ENCODE measurements at places on chromosomes 4 and X.

DNA sequence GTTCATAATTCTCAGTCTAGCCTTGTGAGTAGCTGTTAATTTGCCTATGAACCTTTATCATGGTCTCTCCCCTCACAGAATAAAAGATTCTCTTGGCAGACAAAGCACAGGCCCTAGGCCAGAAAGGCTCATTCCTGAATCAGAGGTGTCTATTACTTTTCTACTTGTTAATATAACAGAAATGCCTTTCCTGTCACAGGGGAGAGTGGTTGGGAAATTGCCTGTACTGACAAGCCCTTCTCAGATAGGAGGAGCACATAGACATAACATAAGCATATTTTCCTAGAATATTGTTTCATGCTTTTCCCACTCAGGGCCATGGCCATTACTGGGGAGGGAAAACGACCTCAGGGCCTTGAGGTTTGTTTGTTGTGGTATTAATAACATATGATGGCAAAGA is 308.3 kb downstream of the BMPR1B start:
- no peak for DNase-seq

GRCh38 chr4:74441744-74442143 is 3.2 kb upstream of the AREG start:
- DNase-seq, result no peak

DNA sequence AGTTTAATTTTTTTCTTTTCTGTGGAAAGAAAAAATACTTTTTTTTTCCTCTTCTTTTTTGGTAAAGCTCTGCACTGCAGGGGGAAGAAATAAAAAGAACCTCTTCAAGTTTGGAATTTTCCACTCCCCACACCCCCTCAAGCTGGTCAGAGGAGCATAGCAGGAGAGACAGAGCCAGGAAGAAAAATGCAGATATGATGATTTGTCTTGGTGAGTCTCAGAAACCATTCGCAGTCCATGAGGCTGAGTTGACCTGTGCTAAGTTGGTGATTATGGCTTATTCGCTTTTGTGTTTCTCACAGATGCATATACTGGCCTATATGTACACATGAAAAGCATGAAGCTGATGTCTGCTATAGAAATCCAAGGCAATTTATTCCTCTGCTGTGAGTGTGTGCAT is 205.9 kb downstream of the LDB2 start:
- no peak for DNase-seq

DNA sequence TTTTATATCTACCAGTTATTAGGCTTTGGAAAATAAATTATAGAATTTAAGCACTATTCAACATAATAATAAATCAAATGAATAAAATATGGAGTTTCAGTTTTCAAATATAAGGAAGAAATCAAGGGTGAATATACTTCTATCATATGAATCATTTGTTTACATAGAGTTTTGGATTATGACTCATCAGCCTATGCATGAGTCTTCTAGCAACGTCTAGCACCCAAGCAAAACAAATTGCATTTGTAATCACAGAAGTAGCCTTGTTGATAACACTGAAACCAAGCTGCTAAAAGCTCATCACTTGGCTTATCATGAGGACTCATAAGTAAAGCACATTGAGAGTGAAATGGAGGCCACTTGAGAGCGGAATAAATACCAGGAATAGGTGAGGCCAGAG is 434.6 kb downstream of the PCDH11X start:
- DNase-seq, result no peak

- DNase-seq, result no peak
These were observed 7.7 kb downstream of the OCIAD2 start for GRCh38 chr4:48898733-48899431.

GRCh38 chr4:148044912-148045352 is 313.0 kb downstream of the ARHGAP10 start:
- DNase-seq, result no peak

DNA sequence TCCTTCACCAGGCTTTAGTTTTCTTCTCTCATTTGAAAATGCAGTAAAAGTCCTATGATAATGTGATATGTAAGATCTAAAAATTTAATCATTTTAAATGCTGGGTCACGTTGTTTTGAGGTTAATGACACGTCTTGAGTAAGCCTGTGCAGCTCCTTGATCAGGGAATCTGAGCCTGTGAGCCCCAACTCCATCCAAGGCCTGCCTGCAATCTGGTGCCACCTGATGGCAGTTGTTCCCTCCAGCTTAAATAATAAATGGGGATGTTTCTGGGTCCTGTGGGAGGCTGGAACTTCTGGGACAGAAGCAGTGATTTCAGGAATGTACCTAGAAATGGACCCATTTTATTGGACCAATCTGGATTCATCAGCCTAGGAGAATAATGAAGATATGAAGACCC is 455.4 kb upstream of the ADGRL3 start:
- DNase-seq, result no peak

- DNase-seq, result no peak
These were observed 140.0 kb downstream of the GASK1B start for GRCh38 chr4:158032733-158033415.

All from hypothalamus (tissue), 51 donors.